ENCODE measurements at places on chromosomes 6 and 20.

GRCh38 chr6:19734519-19734918, 102.7 kb upstream of the ID4 start:
- no peak for DNase-seq

DNA sequence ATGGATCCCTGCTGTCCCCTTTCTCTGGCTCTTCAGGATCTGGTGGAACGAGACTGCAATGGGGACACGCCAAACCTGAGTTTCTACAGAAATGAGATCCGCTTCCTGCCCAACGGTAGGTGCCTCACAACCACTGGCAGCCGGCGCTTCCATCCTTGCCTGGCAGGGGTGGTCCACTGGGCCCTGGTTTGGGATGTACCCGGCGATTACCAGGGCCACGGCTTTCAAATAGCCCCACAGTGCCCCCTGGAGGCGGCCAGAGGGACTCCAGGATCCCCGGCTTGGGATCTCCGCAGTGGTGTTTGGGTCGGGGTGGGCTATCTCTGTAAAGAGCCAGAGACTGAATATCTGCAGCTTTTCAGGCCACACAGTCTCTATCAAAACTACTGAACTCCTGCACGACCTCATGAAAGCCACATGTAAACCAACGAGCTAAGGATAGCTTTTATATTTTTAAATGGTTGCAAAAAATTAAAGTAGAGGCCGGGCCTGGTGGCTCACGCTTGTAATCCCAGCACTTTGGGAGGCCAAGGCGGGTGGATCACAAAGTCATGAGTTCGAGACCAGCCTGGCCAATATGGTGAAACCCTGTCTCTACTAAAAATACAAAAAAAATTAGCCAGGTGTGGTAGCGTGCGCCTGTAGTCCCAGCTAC, 3.7 kb downstream of the OGFR start:
- DNase-seq, result peak; percentile 26

DNA sequence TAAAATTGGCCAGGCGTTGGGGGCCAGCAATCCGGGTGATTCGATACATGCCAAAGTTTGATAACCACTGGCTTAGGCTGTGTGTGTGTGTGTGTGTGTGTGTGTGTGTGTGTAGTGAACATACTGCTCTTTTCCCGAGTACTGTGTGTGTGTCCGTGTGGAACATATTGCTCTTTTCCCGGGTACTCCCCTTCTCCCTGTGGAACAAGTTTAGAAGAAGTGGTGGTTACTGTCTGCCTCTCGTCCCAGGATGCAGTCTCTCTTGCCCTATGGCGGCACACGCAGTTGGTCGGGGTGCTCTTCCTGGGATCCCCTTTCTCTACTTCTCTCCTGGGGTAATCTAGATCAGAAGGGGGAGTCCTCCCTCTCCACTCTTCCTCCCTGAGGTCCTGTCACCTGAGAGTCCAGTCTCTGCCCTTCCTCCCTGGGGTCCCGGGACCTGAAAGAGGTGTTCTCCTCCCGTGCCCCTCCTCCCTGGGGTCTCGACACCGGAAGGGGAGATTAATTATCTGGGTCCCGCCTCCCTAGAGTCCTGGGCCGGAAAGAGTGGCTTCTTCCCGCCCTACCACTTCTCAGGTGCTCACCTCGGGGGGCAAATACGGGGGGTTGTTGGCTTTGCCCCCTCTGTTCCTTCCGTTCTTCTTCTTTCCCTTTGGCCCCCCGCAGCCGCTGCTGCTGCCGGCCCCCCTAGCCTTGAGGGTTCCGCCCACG, 516 bp downstream of the GTPBP2 start:
- DNase-seq, result peak; percentile 68

DNA sequence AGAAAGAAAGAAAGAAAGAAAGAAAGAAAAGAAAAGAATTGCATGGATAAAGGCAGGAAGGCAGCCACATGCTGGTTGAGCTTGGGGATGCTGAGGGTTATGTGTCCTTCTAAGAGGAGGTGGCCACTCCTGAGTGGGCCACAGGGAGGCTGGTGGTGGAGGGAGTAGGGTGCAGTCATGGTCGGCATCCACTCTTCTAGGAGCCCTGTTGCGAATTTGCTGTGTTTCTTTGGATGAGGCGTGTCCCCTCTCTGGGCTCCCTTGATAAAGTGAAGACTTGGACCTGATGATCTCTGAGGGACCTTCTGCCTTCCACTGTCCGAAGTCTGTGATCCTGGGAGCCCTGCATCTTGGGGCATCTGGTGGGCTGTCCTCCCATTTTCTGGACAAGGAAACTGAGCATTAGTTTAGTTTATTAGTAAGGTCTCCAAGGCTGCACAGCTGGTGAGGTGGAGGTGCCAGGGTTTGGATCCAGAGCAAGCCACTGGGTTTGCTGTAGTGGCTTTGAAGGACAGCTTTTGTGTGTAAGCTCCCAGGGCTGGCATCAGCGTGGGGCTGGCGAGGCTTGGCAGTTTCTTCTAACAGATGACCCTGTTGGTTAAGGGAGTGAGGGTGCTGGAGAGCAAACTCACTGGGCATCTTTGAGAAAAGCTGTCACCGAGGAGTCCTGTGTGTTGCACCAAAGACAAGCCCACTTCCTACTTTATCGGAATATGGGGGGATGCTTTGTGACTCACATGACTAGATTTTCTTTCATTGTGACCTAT, 4.3 kb downstream of the DLGAP4 start:
- DNase-seq, result no peak

DNA sequence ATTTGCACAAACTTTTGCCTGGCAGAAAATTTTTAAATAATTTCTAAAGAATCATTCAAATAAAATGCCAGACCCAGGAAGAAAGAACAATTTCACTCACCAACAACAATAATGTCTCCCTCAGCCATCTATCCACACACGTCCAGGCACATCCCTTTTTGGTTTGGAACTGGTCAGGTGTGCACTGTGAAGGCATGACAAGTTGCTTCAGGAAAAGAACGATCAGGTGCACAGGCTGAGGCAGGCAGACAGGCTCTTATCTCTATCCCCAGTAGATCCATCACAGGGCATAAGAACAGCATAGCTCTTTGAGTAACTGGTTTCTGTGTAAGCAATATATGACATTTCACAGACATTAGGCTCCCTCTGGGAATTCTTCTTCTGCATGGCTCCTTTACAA, 18.1 kb upstream of the NXT1 start:
- DNase-seq, result no peak

DNA sequence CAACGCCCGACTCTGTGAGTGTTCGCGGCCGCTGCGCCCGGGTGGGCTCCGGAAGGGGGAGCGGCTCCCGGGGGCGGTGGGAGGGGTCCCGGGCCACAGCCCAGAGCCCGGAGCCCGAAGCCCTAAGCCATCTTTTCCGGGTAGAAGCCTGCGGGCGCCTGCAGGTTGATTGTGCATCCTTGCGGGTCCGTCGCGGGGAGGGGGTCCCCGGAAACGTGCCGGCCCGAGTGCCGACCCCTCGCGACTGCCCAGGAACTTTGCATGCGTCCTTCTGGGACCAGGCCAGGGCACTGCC, 413 bp downstream of the PTPRA start:
- DNase-seq, result peak; percentile 69

GRCh38 chr6:148842296-148843019, 95.6 kb downstream of the UST start:
- no peak for DNase-seq

DNA sequence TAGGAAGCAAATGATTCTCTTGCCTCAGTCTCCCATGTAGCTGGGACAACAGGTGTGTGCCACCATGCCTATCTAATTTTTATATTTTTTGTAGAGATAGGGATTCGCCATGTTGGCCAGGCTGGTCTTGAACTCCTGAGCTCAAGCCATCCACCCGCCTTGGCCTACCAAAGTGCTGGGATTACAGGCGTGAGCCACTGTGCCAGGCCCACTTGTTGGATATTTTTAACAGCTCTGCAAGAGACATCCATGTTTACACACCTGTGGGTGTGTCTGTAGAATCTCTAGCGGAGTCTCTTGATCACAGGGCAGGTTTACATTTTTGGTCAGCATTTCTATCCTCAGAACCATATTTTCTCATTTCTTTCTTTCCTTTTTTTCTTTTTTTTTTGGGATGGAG, 53.1 kb upstream of the ZFP64 start:
- DNase-seq, result no peak

DNA sequence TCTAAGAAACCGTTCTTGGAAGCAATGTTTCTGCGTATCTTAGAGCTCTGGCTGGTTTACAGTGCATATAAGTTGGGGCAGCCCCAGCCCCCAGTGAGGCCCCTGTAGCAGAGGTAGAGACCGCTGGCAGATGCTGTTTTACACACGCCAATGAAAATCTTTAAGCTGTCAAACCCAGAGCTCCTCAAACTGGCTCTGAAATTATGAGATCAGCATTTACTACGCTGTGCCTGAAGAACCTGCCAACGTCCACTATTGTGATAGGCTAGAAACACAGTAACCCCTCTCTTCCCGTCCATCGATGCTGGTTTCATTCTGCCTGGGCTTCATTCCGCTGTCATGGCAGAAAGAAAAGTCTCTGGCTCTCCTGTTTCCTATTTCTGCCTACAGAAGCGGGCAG, 160.6 kb downstream of the SMOC2 start:
- DNase-seq, result no peak

DNA sequence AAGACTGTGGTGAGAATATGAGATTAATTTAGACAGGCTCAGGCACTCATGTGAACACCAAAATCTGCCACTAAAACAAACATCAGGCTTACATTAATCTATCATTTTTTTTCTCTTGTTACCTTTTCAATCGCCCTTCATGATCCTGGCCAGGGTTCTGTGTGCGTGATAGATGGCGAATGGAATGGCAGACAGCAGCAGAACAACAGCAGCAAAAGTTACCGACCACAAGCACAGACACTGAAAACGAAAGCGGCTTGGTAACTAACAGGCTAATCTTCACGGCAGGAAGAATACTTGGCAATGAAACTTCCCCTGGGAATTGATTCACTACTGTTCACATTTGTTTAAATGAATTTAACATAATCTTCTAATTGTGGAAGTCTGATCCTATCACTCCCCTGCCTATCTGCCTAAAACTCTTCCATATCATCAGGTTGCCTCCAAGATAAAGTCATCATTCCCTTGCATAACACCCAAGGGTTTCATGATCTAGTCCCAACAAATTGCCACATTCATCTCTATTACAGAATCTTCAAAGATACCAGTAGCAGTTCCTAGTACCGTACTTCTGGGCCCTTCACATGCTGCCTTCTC, 28.7 kb downstream of the PTPRK start:
- no peak for DNase-seq

- DNase-seq, result no peak
These were observed 148.4 kb upstream of the FBXL4 start for GRCh38 chr6:99096170-99096569.

DNA sequence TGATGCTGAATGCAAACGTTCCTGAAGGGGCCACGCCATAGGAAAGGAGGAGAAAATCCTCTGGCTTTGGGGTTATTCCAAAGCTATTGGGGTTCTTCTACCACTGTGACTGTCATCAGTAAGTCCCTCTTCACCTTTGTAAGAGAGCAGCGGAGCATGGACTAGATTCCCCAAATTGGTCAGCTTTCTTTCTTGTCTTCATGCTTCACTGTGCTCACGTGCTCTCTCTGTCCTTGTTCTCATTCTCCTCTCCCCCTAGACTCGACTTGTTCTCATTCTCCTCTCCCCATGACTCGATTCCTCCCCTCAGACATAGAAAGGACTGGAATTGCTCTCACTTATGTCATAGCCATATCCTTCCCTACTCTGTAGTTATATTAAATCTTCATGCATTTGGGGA, 54.8 kb upstream of the ADGRG6 start:
- no peak for DNase-seq

DNA sequence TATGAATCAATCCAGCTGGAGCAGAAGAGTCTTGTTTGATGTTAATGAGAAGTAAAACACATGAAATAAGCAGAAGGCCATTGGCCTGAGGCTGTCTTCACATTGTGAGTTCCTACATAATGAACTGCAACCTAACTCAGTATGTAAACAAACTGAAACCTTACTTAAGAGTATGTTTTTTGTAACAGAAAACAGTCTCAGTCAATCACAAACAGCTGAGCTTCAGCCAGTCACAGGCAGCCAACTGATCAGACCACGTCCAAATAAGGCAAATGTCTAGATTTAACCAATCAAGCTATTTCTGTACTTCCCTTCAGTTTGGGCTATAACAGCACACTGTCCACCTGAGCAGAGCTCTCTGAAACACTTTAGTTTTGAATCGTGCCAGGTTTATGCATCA, 234.7 kb downstream of the TRDN start:
- DNase-seq, result no peak

DNA sequence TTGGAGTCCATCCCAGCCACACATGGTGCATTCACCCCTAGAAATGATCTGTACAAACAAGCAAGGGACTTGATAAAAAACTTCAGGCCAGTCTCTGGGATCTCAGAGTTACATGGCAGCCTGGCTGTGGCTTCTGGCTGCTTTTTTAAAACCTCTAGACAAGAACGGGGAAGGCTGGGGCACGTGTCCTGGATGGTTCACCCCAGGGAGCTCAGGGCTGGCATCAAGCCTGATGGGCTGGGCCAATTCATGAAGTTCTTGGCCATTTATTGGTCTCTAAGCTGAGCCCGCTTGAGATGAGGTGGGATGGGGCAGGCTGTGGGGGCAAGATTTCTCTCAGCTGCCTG, 10.4 kb upstream of the ZFAND3 start:
- no peak for DNase-seq

- DNase-seq, result no peak
These were observed 767 bp downstream of the AP5S1 start for GRCh38 chr20:3820901-3821727.

GRCh38 chr6:21856844-21857243, 263.3 kb downstream of the SOX4 start:
- no peak for DNase-seq

DNA sequence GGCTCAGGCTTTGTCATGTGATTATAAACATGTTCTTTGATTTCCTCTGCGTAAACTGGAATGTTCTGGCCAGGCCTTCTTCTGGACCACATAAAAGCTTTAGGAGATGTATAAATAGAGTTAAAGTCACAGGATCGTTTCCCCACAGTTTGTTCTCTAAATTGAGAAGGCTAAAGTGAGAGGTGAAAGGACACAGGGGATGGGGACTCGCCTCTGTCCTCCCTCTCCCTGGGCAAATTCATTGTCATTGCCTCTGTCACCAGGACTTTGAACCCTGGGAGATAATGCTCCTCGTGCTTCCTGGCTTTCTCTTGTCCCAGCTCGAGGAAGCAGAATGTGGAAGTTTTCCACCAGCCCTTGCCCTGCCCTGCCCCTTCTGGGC, 20.3 kb upstream of the ZFAND3 start:
- no peak for DNase-seq

DNA sequence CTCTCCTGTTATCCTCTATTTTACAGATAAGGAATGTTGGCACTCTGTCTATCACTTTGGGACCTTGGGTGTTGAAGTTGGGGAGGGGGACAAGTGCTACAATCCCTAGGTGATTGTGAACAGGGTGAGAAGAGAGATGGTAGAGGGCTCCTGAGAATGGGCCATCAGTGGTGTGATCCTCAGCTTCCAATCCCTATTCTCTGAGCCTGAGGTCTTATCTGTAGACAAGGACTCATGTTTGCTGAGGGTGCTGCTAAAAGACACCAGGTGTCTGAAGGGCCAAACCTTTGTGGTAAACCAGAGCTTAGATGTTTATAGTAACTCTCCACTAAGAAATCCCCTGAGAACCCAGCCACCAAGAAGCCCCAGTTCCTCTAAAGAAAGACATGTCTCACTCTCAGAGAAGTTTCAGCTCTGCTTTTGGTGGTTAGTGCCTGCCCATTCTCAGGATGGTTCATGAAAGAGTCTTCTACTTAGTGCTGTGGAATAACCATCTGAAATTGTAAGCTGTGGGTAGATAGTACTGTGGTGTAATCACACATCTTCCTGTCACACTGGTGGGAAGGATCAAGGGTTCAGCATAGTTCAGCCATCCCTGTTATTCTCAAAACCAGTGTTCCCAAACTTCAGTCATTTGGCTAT, 58.2 kb upstream of the IL20RA start:
- DNase-seq, result no peak

- no peak for DNase-seq
These were observed 37.9 kb downstream of the SYNDIG1 start for GRCh38 chr20:24507182-24507853.

GRCh38 chr20:53655625-53656292, 62.1 kb upstream of the ZNF217 start:
- DNase-seq, result no peak
